ENCODE measurements at places on chromosomes 12 and 14. TPM values are rescaled to one million over a fixed set of nuclear protein-coding genes. Genes with fewer than 3 reads are reported as not detected.

GRCh38 chr12:123483602-123484248, 25.8 kb downstream of the SNRNP35 start:
- no peak for DNase-seq
- peak overlapping the region; percentile 98 for H3K27ac ChIP-seq
- peaks cover 33% of the 10 kb centered on the region for H3K4me1 ChIP-seq
- H3K27me3 ChIP-seq, result no peaks in the 10 kb centered on the region
- H3K36me3 ChIP-seq, result peaks cover 9% of the 10 kb centered on the region
- H3K4me3 ChIP-seq, result no peak overlapping the region

GRCh38 chr14:68157971-68158371, 338.4 kb downstream of the RAD51B start:
- no peaks in the 10 kb centered on the region for H3K27me3 ChIP-seq
- DNase-seq, result no peak
- no peaks in the 10 kb centered on the region for H3K36me3 ChIP-seq

DNA sequence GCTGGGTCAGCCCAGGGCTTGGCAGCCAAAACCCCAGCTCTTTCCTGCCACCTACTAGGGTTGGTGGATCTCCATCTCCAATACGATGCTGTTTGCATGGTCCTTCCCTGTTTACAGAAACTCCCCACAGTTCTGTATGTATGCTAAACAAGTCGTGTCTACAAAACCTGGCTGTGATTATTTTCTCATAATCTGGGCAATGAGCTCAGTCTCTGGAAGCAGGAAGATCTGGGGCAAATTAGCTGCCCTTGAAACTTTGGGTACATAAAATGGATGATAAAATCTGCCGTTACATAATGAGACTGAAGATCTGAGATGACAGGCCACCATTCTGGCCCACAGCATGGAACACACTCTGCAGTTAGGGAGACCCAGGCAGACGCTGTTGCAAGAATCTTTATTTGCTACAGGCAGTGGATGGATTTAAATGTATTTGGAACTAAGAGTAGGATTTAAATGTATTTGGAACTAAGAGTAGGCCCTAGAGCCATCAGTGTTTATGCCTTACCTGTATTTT, 31.7 kb downstream of the ACADS start:
- peaks cover 2% of the 10 kb centered on the region for H3K4me1 ChIP-seq
- DNase-seq, result no peak
- no peak overlapping the region for H3K27ac ChIP-seq
- no peaks in the 10 kb centered on the region for H3K27me3 ChIP-seq
- no peak overlapping the region for H3K4me3 ChIP-seq
- no peaks in the 10 kb centered on the region for H3K36me3 ChIP-seq

- H3K4me1 ChIP-seq, result peaks cover 42% of the 10 kb centered on the region
- H3K27me3 ChIP-seq, result no peaks in the 10 kb centered on the region
- H3K36me3 ChIP-seq, result no peaks in the 10 kb centered on the region
- no peak overlapping the region for H3K27ac ChIP-seq
- DNase-seq, result no peak
Observed at GRCh38 chr12:69523433-69524330, 53.5 kb downstream of the FRS2 start.

DNA sequence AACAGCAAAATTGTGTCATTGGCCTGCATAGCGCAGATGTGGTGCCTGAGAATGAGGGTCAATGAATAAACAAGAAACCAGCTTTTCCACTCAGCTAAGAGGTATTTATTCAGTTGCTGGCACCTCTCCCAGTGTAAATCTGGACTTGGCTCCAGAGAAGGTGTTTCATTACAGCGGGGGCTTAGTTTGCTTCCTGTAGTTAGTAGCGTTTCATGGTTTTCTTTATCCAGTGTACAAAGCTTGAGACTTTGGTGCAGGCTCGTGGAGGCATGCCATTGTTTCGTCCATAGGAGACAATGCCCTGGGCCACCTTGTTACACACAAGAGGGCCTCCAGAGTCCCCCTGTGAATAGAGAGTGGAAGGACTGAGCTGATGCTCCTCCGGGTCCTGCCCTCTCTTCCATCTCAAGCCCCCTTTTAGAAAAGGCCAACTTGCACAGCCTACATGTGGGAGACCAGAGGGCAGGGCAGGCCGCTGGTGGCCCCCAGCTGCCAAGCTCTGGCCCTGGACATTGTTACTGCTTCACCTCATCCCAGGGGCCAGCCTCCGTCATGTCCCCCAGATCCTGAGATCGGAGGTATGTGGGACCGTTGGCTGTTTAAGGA, 3.0 kb downstream of the GZMB start:
- H3K27ac ChIP-seq, result no peak overlapping the region
- DNase-seq, result no peak
- H3K4me1 ChIP-seq, result no peaks in the 10 kb centered on the region
- no peaks in the 10 kb centered on the region for H3K27me3 ChIP-seq

- no peak for DNase-seq
- H3K27me3 ChIP-seq, result no peaks in the 10 kb centered on the region
- no peaks in the 10 kb centered on the region for H3K36me3 ChIP-seq
- H3K4me3 ChIP-seq, result no peak overlapping the region
- H3K4me1 ChIP-seq, result no peaks in the 10 kb centered on the region
Observed at GRCh38 chr12:109595321-109595902, 21.8 kb downstream of the MVK start.

DNA sequence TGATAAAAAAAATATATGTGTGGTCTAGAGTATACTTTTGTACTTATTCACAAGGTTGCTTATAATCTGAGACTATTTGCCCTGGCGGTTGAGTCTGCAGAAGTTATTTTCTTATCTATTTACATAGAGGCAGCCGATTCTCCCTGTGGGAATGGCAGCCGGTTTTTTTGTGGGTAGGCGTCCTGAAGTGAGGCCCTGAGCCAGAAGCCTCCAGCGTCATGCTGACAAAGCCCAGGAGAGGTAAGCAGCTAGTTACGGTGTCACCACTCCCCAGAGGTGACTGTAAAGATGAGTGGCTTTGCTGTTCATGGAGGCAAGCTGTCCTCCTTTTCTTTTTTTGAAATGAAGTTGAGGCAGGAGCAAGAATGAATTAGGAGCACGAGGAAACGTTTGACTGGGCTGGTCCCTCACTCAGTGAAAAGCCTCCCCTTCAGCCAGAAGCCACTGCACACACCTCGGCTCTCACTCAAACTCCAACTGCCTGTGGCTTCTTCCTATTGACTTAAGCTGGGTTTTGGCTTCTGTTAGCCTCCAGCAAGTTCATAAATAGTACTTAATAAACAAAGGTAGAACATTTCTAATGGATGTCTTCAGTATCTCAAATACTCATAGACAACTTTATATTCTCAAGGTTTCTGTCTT, 21.5 kb downstream of the PAX9 start:
- H3K27me3 ChIP-seq, result no peaks in the 10 kb centered on the region
- H3K36me3 ChIP-seq, result no peaks in the 10 kb centered on the region
- no peaks in the 10 kb centered on the region for H3K4me1 ChIP-seq
- no peak overlapping the region for H3K4me3 ChIP-seq

- H3K27ac ChIP-seq, result no peak overlapping the region
- H3K4me1 ChIP-seq, result no peaks in the 10 kb centered on the region
- no peaks in the 10 kb centered on the region for H3K27me3 ChIP-seq
Observed at GRCh38 chr12:46921764-46922133, 96.0 kb upstream of the SLC38A4 start.

GRCh38 chr12:6037459-6037858, 87.0 kb downstream of the VWF start:
- no peak for DNase-seq
- no peak overlapping the region for H3K4me3 ChIP-seq
- H3K36me3 ChIP-seq, result no peaks in the 10 kb centered on the region
- no peaks in the 10 kb centered on the region for H3K4me1 ChIP-seq
- H3K27me3 ChIP-seq, result no peaks in the 10 kb centered on the region

DNA sequence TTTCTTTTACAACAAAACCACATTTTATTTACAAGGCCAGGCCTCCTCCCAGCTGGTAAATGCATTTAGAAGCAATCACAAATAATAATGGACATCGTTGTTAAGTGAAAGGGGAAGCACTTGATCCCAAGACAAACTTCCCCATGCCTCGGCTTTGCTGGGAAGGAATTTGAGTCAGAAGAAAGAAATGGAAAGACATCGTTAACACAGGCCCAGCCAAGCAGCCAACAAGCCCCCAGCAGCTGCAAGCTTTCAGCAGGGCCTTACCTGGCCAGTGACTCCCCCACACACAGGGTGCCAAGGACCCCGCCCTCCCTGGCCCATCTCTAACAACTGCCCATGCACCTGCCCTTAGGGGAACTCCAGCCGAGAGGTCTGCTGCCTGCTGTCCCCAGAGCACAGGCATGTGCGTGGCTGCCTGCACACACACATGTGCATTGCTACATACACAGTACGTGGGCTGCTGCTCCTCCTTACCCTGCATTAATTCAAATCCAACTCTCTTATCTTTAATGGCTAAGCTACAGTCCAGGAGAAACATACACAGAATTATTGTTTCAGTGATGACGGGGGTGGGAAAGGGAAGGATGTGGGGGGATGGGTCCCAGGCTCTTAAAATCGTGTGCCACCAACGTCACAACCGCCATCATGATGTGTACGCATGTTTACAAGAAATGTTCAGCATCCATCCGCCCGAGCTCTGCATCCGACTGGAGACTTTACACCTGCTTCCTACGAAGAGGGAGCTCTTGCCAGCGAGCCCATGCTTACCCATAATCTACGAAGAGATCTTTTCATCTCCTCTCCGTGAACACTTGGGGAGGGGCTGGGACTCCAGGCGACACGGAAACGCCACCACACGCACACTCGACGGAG, 9.8 kb downstream of the BCL11B start:
- H3K4me1 ChIP-seq, result no peaks in the 10 kb centered on the region
- H3K27me3 ChIP-seq, result no peaks in the 10 kb centered on the region

- H3K27ac ChIP-seq, result no peak overlapping the region
- no peak for DNase-seq
Observed at GRCh38 chr12:57716305-57716704, 22.2 kb downstream of the AGAP2 start.

DNA sequence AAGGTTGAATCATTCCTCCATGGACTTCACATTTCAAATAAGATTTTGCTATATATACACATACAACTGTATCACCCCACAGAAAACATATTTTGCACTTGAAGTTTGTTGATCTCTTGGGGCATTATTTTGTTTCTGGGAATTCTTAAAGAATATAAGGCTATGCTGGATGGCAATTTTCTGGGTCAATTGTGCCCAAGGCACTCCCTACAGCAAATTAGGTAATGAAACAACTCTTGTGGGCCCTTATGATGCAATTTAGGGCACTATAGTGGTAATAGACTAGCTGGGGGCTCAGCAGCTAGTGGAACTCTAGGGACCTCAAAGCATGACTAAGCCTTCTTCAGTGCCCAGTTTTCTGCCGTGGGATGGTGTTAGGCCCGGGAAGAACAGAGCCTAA, 444.4 kb downstream of the NRXN3 start:
- DNase-seq, result no peak
- no peaks in the 10 kb centered on the region for H3K36me3 ChIP-seq
- H3K27ac ChIP-seq, result no peak overlapping the region
- H3K4me1 ChIP-seq, result no peaks in the 10 kb centered on the region

GRCh38 chr14:44657203-44657602, 150.1 kb upstream of the FSCB start:
- no peaks in the 10 kb centered on the region for H3K4me1 ChIP-seq
- H3K4me3 ChIP-seq, result no peak overlapping the region
- no peaks in the 10 kb centered on the region for H3K27me3 ChIP-seq
- DNase-seq, result no peak
- H3K36me3 ChIP-seq, result no peaks in the 10 kb centered on the region

- no peak overlapping the region for H3K4me3 ChIP-seq
- DNase-seq, result no peak
- H3K4me1 ChIP-seq, result no peaks in the 10 kb centered on the region
Observed at GRCh38 chr12:120397824-120398540, 29.0 kb upstream of the MSI1 start.

GRCh38 chr12:119589097-119589496, 4.5 kb upstream of the TMEM233 start:
- no peaks in the 10 kb centered on the region for H3K27me3 ChIP-seq
- H3K36me3 ChIP-seq, result no peaks in the 10 kb centered on the region
- no peak for DNase-seq
- no peaks in the 10 kb centered on the region for H3K4me1 ChIP-seq

DNA sequence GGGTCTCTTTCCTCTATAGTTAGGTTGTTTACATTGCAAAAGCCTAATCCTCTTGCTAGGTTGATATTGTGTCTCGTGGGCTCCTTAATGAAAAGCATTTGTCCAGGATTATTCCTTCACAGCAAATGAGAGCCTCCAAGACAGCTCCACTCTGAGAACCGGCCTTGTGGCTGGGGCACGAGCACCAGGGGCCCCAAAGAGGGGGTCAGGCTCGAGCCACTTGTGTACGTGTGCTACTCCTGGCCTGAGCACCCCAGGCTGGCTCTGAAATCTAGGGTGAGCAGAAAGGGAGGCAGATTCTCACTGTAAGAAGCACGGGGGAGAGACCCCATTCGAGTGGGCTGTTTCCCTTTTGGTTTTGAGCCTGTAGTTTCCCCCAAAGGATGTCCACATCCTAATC, 45.0 kb upstream of the FZD10 start:
- H3K36me3 ChIP-seq, result no peaks in the 10 kb centered on the region
- H3K27me3 ChIP-seq, result no peaks in the 10 kb centered on the region
- DNase-seq, result no peak
- no peak overlapping the region for H3K27ac ChIP-seq
- H3K4me1 ChIP-seq, result peaks cover 4% of the 10 kb centered on the region
- H3K4me3 ChIP-seq, result no peak overlapping the region

DNA sequence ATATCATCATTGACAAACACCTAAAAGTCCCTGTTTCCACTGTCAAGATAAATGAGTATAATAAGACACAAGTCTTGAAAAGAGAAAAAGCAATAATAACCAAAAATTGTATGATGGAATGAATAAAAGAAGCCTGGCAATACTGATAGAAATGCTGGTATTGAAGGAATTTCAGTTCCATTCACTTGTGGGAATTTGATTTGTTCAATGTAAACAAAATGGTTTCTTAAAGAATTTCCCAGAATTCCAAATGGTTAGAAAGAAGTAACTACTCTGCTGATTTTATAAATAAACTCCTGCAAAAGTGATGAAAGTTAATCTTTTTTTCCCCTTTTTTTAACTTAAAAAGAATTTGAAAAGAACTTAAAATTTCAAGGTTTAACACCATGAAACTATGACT, 129.9 kb upstream of the PDZRN4 start:
- no peak overlapping the region for H3K27ac ChIP-seq
- no peak overlapping the region for H3K4me3 ChIP-seq
- peaks cover 47% of the 10 kb centered on the region for H3K4me1 ChIP-seq
- DNase-seq, result no peak
- H3K27me3 ChIP-seq, result no peaks in the 10 kb centered on the region
- H3K36me3 ChIP-seq, result no peaks in the 10 kb centered on the region

Gene TBC1D30
- total RNA-seq, result 19.0 TPM

Gene TAS2R30
- 15.1 TPM for total RNA-seq

Gene ACSS3
- 30.0 TPM for total RNA-seq

Gene KLRD1
- 1.9 TPM for total RNA-seq

Gene DEGS2
- total RNA-seq, result 0.28 TPM

Gene MGP
- 9,983 TPM for total RNA-seq

Gene FOXN4
- not detected for total RNA-seq

Gene PYGL
- 51.2 TPM for total RNA-seq

Gene HOXC4
- total RNA-seq, result not detected
